Activated gamma-delta T cell treated with Interleukin-2 at 50 U/mL for 16 hours (primary cell): ENCODE measurements at places on chromosomes 16 and 17.

DNA sequence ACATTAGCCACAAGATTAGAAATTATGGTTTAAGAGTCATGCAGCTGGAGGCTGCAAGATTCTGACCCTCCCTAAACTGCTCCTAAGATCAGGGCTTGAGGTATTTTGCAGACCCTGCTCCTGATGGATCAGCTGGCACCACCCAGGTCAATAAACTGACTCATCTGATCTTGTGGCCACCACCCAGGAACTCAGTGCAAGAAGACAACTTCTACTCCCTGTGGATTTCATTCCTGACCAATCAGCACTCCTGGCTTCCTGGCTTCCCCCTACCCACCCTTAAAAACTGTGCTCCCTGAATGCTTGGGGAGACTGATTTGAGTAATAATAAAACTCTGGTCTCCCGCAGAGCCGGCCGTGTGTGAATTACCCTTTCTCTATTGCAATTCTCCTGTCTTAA, 25.0 kb upstream of the MILR1 start:
- no peak for DNase-seq

- DNase-seq: no peak
These were observed 26.8 kb downstream of the IGFBP4 start for GRCh38 chr17:40469805-40470675.

- DNase-seq: no peak
These were observed 22.3 kb downstream of the TMC6 start for GRCh38 chr17:78106211-78106610.

DNA sequence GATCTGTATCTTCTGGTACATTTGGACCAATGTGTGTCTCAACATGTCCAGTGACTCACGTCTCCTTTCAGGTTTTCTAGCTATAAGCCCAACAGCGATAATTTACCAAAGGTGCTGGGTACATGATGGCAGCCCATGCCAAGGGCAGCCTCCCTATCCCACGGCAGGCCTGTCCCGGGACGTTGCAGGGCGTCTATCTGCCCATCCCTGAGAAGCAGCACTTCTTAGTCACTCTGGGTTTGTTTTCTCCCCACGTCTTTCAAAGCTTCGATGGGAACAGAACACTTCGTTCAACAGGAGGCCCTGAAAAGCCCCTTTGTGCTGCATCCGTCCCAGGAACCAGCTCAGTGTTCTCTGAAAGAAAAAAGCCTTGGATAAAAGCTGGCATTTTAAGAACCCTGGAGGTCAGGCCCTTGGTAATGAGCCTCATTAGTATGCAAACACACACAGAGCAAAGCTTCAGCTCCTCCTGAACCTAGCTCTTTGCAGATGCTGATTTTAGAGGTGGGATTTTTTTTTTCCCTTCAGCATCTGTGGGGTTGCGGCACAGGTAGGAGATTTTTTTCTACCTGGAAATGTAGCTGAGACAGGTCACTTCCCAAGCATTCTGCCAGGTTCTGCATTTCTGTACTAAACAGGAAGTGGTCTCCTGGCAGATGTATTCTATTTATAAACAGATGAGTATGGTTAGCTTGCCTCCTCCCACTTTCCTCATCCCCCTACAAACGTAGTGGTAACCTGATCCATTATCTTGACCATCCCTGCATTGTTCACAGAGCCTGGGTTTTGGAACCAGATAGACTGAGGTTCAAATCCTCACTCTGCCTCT, 17.5 kb upstream of the MT4 start:
- DNase-seq: no peak

- no peak for DNase-seq
These were observed 329 bp downstream of the KPNB1 start for GRCh38 chr17:47649972-47650524.

DNA sequence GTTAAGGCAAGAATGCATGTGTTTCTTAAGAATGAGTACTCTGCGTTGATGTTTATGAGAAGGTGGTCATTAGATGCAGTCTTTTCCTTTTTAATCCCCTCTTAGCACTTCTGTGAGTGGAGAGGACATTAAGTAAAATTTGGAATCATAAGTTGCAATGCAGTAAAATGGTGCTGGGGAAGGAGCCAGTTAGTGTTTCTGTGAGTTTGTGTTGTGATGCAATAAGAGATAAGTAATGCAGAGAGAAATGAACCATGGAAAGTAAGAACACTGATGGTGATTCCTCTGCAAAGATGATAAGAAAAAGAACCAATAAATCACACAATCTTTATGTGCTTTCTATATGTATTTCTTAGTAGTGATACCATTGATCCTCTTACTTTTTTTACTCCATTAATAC, 20.0 kb downstream of the ABHD15 start:
- DNase-seq: no peak

GRCh38 chr17:2374549-2375285, 26.1 kb downstream of the MNT start:
- DNase-seq: no peak

DNA sequence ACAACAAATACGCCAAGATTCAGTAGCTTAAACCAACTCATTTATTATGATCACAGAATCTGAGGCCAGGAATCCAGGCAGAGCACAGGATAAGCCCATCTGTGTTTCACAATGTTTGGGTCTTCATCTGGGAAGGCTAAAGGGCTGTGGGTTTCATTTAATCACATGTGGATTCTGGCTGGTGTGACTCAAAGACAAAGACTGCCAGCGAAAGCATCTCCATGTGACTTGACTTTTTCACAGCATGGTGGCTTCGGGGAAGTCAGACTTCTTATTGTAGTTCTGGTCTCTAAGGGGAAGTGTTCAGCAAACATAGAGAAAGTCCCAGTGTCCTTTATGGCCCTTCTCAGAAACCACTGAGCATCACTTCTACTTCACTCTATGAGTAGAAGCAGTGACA, 1014.4 kb upstream of the GOT2 start:
- no peak for DNase-seq

GRCh38 chr17:3400055-3400454, 1.8 kb upstream of the OR1E1 start:
- DNase-seq: no peak

DNA sequence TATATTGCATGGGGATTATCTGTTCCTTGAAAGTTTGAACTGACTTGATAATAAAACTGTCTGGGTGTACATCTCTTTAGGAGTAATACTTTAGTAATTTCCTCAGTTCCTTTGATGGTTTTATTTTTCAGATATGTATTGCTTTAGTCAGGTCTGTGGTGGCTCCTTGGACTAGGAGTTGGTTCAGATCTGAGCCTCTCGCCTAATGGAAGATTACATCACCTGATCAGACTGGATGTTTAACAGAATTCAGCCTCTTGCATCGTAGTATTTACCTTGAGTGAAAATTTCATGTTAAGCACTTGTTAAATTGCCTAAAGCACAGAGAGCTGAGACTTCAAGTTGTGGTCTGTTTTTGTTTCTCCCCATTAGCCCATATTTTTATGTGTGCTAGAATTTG, 267.3 kb downstream of the MAP2K4 start:
- no peak for DNase-seq

DNA sequence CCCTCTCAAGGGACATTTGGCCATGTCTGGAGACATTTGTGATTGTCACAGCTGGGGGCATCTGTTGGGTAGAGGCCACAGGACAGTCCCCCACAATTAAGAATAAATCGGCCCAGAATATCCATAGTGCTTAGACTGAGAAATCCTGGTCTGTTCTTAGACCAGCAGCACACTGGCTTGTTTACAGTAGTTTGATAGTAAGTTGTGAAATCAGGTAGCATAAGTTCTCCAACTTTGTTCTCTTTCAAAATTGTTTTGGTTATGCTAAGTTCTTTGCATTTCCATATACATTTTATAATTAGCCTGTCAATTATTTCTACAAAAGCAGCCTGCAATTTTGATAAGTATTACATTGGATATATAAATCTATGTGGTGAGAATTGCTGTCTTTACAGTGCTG, 6.8 kb downstream of the MGRN1 start:
- DNase-seq: no peak

DNA sequence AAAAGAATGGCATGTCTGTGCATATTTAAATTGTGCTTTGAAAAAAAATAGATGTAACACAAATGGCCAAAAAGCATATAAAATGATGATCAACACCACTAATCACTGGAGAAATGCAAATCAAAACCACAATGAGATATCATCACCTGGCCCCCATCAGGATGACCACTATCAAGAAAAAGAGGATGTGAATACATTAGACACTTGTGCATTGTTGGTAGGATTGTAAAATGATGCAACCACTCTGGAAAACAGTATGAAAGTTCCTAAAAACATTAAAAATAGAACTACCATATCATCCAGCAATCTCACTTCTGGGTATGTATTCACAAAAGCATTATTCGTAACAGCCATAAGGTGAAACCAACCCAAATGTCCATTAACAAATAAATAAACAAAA, 91.5 kb downstream of the SPAG9 start:
- no peak for DNase-seq

GRCh38 chr17:28796062-28796461, 46.5 kb downstream of the FAM222B start:
- no peak for DNase-seq

DNA sequence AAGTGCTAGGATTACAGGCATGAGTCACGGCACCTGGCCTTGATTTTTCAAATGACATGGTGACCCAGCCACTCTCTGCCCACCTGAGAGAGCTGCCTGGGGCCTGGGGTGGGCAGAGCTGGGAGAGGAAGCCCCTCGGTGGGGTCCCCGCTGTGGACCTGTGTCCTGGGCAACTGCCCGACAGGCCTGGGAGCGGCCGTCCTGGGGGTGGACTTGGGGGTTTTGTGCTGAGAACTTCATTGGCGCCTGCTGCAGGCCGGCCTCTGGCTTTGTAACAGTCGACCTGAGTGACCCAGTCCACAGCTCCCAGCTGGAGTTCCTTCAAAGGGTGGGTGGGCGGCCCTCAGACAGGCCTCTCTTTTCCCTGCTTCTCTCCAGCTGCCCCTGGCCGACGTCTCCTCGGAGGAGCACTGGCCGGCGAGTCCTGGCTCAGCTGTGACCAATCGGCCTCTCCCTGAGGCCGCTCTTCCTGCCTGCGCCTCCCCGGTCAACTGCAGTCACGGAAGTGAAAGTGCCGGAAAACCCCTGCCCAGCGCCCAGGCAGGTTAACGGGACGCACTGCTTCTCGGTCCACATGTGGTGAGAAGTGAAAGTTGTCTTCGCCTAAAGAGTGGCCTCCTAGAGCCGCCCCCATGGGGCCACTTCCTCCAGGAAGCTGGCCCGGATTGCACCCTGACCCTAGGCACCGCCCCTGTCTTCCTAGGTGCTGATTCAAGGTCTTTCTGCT, 5.5 kb downstream of the CBFA2T3 start:
- no peak for DNase-seq

- no peak for DNase-seq
These were observed 19.7 kb downstream of the ESRP2 start for GRCh38 chr16:68216240-68216639.

DNA sequence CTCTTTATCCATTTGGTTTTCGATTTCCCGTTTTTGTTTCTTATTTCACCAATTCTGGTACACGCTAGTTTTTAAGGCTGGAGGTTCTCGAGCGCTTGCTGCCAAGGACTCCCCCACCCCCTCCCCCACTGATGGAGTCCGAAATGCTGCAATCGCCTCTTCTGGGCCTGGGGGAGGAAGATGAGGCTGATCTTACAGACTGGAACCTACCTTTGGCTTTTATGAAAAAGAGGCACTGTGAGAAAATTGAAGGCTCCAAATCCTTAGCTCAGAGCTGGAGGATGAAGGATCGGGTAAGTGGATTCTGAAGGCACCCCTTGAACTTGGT, 825 bp downstream of the RPTOR start:
- no peak for DNase-seq

- DNase-seq: no peak
These were observed 1.7 kb downstream of the TUBG2 start for GRCh38 chr17:42660692-42661345.

DNA sequence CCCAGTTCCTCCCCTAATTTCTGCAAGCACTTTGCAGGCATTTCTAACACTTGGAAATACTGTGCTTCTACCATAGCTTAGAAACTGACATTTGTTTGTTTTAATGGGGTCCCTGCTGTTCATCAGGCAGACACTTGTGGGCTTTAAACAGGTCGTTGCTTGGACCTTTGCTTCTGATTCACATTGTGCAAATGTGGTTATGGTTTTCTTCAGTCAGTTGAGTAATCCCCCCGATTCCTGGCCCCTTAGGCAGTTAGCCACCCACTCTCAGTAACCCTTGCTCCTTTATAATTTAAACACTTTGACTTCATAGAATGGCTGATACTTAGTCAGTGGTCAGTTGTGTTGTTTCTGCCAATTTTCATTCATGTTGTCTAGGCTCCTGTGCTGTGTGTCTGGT, 39.4 kb downstream of the SLC47A1 start:
- no peak for DNase-seq

- DNase-seq: no peak
These were observed 30.8 kb downstream of the MAP3K3 start for GRCh38 chr17:63653050-63653449.

DNA sequence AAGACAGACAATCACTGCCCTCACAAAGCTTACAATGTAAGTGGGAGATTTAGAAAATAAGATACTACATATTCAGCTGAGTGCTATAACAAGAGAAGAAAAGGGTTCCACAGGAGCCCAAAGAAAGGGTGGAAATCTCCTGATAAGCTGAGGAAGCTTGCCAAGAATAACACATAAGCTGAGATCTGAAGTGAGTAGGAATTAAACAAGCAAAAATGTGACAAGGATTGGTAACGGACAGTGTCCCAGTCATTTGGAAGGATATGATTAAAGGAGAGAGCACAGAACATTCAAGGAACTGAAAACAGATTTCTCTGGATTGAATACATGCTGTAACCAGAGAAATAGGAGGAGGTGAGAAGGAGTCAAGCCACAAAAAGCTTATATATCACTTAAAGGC, 13.0 kb downstream of the CDYL2 start:
- DNase-seq: no peak
